Effector CD8-positive, alpha-beta T cell (primary cell): ENCODE measurements at places on chromosomes 6 and 20.

GRCh38 chr6:105831311-105832097, 254.6 kb upstream of the PRDM1 start:
- DNase-seq = no peak

DNA sequence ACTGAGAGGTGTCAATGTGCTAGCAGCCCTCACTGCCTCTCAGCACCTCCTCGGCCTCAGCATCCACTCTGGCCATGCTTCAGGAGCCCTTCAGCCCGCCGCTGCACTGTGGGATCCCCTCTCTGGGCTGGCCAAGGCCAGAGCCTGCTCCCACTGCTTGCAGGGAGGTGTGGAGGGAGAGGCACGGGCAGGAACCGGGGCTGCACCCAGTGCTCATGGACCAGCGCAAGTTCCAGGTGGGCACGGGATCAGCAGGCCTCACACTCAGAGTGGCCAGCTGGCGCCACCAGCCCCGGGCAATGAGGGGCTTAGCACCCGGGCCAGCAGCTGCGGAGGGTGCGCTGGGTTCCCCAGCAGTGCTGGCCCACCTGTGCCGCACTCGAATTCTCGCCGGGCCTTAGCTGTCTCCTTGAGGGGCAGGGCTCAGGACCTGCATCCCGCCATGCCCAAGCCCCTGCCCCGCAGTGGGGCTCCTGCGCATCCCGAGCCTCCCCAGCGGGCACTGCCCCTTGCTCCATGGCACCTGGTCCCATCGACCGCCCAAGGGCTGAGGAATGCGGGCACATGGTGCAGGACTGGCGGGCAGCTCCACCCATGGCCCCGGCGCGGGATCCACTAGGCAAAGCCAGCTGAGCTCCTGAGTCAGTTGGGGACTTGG, 80.4 kb upstream of the MANEA start:
- DNase-seq = no peak

GRCh38 chr6:2891768-2892170, 11.3 kb downstream of the SERPINB9 start:
- peak; percentile 49 for DNase-seq

DNA sequence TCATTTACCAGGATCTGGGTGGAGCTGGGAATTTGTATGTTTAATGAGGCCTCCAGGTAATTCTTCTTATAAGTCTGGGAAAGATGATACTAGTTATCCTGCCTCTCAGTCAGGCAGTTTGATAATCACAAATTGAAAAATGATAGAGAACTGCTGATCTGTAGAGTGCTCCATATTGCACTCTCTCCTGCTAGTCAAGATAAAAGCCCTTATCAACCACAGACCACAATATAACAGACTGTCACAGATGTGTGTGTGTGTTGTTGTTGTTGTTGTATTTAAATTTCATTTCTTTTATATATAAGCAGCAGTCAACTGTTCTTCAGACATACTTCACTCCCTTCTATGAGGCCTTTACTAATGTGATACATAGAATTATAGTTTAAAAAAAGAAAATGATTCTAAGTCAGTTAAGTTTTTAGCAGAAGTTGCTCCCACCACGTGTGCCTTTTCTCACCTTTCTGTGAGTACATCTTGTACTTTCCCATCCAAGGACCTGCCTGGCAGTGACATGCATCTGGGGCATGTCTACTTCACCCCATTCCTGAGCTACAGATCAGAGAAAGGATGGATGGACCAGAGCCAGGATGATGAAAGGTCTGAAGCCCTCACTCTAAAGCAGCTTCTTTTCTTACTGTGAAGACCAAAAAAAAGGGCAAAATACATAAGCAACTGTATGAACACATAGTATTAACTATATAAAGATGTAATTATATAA, 29.8 kb downstream of the TENT5A start:
- DNase-seq = no peak

GRCh38 chr6:73314577-73315492, 39.2 kb downstream of the DPPA5 start:
- DNase-seq = no peak

- no peak for DNase-seq
Observed at GRCh38 chr6:131116755-131117360, 18.4 kb upstream of the AKAP7 start.
